Stimulated activated CD4-positive, alpha-beta T cell treated with anti-CD3 and anti-CD28 coated beads, Interleukin-1b, Interleukin-23, amount 100 ng/mL, for 24 hours (primary cell): ENCODE measurements at places on chromosomes 3 and 15.
A peak's percentile ranks its signal among the peaks of the same experiment; 100 is the strongest.

GRCh38 chr3:153927107-153927506 is 194.1 kb upstream of the ARHGEF26 start:
- no peak for DNase-seq

DNA sequence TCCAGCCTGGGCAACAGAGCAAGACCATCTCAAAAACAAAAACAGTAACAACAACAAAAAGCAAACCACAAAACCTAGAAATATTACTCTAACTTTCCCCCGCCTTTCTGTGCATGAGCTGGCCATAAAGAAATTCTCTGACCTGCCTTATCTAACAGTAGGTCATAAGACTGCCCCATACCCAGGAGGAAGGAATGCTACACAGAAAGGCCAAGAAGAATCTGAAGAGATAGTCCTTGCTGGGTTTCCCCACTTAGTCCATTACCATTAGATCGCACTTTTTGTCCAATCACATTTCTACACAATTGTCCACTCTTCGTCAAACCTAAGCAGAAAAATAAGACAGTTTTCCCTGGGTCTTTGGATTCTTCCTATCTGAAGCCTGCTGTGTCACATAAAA is 23.5 kb downstream of the CIAO2A start:
- DNase-seq = no peak

DNA sequence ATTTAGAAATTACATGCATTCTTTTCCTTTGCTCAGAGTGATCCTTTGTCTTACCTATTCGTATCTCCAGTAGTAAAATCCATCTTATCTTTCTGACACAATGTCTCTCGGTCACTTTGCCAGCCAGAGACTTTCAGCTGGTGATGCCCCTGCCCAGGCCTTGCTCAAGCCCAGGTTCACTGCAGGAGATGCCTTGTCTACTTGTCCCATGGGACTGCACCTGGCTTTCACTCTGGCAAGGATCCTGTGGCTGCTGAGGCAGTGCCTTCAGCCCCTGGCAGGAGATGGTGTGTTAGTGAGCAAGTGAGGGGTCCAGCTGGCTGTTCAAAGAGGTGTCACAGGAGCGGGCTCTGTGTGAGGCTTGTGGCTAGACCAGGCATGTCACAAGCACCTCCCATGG is 1268.9 kb downstream of the OTOL1 start:
- DNase-seq = no peak

DNA sequence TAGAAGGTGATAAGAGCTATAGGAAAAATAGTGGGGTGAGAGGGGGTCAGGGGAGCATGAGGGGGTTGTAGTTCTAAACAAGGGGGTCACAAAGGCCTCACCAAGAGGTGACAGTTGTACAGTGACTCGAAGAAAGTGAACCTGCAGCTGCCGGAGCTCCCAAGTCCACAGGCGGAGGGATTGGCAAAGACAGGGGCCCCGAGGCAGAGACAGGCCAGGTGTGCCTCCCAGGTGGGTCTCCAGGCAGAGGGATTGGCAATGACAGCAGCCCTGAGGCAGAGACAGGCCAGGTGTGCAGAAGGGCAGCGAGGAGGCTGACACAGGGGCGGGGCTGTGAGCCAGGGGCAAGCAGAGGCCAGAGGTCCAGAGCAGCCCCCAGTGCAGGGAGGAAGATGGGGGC is 63.7 kb downstream of the DNAJB8 start:
- no peak for DNase-seq

DNA sequence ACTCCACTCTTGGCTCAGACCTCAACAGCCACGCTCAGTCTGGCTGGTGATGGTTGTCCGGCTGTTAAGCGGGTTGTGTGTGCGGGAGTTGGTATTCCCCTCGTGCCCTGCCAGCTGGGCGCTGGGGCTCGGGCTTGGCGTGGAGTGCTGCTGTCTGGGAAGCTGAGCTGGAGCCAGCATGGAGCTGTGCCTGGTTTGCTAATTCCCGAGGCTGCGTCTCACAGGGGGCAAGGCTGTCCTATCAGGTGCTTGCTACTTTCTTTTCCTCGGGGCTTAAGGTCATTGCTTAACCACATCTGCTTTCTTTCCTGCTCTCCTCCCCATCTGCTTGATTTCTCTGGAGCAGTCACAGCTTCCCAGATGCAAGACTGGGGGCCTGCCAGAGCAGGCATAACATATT is 29.9 kb downstream of the PDIA5 start:
- DNase-seq = no peak

- no peak for DNase-seq
Observed at GRCh38 chr15:47924381-47924780, 196.4 kb upstream of the SLC24A5 start.

- DNase-seq = no peak
Observed at GRCh38 chr3:126706631-126707030, 2.6 kb downstream of the CHCHD6 start.

- no peak for DNase-seq
Observed at GRCh38 chr15:29568840-29569532, 253.3 kb downstream of the TJP1 start.

- no peak for DNase-seq
Observed at GRCh38 chr3:11638495-11639358, 5.0 kb downstream of the VGLL4 start.

- no peak for DNase-seq
Observed at GRCh38 chr3:44132061-44132460, 109.6 kb upstream of the TOPAZ1 start.

GRCh38 chr3:100603469-100603868 is 5.9 kb upstream of the ADGRG7 start:
- DNase-seq = no peak

DNA sequence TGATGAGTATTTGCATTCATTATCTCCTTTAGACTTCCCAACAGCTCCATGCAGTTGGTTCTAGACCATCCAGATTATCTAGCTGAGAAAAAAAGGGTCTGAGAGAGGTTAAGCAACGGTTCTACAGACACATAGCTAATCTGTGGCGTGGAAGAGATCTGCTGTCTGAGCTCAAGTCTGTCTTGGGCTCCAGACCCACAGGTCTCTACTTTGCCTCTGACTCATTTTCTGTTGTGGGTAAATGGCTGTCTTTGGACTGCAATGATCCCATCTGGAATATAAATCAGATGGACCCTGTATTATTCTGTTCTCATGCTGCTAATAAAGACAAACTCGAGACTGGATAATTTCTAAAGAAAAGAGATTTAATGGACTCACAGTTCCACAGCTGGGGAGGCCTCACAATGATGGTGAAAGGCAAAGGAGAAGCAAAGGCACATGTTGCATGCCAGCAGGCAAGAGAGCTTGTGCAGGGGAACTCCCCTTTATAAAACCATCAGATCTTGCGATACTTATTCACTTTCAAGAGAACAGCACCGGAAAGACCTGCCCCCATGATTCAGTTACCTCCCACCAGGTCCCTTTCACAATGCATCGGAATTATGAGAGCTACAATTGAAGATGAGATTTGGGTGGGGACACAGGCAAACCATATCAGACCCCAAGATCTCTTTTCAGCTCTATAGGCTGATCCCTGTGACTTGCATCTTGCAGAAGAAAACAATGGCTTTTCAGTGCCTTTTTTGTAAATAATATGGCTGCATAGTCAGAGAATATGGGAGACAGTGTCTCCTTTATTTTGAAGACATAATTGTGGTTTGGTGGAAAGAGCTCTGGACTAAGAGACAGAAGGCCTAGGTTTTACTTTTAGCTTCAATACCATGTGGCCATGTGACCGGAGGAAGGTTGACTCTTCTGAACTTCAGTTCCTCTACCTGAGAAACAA is 24.7 kb downstream of the CEMIP start:
- DNase-seq = no peak

GRCh38 chr15:52440414-52440813 is 88.3 kb downstream of the MYO5A start:
- peak; percentile 11 for DNase-seq

DNA sequence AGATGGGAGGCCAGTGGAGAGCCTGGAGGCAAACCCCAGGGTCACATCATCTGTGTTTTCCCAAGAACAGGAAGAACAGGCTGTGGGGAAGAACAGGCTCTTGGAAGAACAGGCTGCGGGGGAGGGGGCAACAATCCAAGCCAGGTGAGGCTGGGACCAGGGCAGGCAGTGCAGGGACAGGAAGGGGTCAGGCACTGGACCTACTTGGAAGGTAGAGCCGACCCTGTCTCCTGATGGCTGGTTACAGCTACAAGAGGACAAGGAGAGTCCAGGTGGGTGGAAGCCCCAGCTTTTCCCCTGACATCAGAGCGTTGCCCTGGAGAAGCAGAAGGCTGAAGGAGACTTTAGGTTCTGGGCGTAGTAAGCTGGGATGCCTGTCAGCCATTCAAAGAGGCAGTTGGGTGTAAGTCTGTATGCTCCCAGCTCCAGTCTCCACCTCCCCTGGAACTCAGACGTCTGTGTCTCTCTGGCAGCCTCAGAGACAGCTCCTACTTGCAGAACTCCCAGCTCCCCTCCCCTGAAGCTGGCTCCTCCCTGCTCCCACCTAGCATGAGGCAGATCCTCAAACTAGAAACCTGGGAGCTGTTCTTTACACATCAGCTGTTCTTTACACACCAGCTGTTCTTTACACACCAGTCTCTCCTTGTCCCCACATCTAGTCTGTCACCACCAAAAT is 130.9 kb downstream of the DNAJB8 start:
- DNase-seq = no peak

- no peak for DNase-seq
Observed at GRCh38 chr15:39088156-39088555, 492.7 kb upstream of the THBS1 start.

DNA sequence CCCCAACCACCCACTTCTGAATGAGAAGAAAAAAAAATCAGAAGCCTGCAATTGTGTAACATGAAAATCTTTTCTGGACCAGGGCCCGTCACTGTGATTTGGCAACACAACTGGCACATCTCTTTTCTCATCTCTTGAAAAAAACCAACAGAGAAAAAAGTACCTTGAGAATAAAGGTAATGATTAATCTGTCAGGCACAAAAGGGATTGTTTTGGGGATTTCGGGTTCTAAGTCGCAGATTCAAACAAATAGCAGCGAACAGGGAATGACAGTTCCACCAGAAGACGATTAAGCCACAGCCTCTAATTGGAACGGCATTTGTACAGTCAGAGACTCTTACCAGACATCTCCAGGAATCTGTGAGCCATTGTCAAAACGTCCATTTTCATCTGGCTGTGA is at the start of gene AQP9:
Gene AQP9, plus strand, starts transcription at position 276 of the 400 bp plus-strand sequence. CDS start 185 bp downstream, outside the sequence.
- DNase-seq = no peak

DNA sequence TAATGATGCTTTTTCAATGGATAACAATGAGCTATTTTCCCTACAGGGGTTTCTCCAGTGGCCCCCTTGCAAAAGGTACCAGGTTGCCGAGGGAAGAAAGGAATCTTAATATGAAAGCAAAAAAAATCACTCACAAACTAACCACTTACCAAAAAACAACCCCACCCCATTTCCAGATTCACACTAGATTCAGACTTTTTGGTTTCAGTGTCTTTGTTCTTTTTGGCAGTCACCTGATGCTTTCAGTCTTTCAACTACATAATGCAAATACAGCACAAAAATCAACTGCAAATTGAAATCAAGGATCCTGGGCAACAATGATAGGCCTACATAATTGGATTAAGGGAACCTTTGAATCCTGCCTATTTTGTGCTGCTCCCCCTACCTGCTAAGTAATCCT is 71.1 kb upstream of the RAP2B start:
- DNase-seq = no peak

DNA sequence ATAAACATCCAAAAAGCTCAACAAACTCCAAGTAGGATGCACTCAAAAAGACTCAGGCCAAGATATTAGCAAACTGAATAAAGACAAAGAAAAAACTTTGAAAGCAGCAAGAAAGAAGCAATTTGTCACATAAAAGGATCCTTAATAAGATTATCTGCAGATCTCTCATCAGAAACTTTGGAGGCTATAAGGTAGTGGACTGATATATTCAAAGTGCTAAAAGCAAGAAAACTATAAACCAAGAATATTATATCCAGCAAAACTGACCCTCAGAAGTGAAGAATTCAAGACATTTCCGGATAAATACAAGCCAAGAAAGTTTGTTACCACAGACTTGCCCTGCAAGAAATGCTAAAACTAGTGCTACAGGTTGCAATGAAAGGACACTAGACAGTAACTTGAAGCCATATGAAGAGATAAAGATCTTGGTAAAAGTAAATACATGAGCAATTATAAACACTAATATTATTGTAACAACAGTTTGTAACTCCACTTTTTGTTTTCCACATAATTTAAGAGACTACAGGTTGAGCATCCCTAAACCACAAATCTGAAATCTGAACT is 23.6 kb downstream of the C3orf33 start:
- no peak for DNase-seq

DNA sequence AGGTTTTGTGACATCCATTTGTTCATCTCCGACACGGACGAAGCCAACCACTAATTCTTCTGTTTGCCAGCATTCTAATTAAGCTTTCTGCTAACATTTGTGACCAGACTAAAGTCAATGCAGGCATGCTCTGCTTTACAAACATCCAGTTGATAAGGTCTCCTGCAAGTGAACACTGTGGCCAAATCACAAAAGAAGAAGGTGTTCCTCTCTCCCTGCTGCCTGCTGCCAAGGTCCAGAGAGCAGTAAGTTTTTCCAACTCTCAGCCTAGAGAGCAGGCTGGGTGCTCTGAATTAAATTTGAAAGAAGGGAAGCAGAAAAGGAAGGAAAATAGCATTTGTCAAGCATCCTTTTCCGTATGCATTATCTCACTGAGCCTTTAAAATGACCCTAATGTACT is 133.6 kb downstream of the ATP8B4 start:
- no peak for DNase-seq

- no peak for DNase-seq
Observed at GRCh38 chr3:75140904-75141615, 523.1 kb upstream of the FRG2C start.

DNA sequence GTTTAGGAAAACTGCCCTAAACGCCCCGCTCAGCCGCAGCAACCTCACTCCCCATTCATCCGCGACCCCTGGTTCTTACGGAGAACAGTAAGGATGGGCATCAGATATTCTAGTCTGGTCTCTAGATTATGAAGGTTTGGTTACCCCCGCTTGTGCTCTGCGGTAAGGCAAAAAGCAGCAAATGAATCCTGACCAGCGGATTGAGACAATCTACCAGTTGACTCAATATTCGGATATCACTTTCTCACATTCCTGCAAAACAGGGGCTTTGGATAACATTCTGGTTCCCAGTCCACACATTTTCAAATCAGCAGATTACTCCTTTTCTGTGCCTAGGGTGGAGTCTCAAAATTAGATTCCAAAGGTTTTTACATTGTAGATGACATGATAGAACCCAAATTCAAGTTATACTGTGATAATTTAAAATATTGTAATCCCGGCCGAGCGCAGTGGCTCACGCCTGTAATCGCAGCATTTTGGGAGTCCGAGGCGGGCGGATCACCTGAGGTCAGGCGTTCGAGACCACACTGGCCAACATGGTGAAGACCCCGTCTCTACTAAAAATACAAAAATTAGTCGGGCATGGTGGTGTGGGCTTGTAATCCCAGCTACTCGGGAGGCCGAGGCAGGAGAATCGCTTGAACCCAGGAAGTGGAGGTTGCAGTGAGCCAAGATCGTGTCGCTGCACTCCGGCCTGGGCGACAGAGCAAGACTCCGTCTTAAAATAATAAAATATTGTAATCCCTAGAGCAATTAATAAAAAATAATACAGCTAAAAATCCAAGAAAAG is 1.1 kb upstream of the CYFIP1 start:
- DNase-seq = no peak

DNA sequence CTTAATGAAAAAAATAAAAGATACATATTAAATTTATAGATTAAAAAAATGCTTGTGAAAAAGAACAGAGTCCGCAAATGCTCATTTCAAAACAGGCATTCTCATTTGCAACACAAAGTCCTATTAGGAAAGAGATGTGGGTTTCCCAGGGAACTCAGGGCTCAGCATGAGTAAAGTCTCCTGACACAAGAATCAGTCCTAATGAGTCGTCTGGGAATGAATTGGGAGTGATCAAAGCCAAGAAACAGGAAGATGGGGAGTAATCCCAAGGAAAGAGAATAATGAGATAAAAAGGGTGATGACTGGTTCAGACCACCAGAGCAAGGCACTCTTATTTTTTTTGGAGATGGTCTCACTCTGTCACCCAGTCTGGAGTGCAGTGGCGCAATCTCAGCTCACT is 443.7 kb downstream of the NR2F2 start:
- DNase-seq = no peak
